ENCODE measurements at places on chromosomes 13 and 19.

- no peak for DNase-seq
Observed at GRCh38 chr13:111261326-111261725, 59.1 kb upstream of the TEX29 start.

DNA sequence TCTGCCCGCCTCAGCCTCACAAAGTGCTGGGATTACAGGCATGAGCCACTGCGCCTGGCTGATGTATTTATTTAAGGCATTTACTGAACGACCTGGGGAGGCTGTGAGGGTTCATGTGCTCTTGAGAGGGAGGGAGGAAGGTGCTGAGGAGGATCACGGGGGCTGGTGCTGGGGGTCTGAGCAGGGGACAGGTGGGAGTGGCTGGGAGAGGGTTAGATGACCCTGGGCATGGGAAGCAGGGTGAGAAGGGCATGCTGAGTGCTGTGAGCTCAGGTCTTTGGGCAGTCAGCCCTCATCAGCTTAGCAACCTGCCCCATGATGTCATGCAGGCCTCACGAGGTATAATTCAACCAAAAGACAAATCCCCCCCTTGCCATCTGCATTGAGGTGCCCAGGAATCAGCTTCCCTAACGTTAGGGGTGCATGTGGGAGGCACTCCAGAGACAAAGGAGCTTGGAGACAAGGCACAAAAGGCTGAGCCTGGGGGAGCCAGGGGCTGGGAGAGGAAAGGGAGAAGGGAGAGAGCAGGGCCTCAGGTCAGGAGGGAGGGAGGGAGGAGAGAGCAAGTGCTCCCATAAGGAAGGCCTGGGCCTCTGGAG is 36.4 kb downstream of the SUGP2 start:
- no peak for DNase-seq

DNA sequence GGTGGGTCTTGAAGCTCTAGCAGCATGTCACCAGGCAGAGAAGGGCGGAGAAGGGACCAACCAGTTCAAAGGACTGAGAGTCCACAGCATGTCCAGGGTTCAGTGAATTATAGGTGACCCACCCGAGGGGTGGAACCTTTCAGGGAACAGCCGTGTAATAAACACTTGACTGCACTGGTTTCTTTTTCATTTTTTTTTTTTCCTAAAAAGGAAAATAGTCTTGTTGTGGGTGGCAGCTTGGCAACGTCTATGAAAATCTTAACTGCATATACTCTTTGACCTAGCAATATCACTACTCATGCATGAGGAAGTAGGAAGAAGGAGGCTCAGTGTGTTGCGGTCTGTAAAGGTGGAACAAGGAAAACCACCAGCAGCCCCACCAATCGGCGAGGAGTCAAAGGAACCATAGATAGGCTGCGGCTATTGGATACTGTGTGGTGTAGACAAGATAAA is 13.0 kb upstream of the MYH14 start:
- no peak for DNase-seq

GRCh38 chr13:97431171-97431764 is 2.7 kb upstream of the RAP2A start:
- no peak for DNase-seq

DNA sequence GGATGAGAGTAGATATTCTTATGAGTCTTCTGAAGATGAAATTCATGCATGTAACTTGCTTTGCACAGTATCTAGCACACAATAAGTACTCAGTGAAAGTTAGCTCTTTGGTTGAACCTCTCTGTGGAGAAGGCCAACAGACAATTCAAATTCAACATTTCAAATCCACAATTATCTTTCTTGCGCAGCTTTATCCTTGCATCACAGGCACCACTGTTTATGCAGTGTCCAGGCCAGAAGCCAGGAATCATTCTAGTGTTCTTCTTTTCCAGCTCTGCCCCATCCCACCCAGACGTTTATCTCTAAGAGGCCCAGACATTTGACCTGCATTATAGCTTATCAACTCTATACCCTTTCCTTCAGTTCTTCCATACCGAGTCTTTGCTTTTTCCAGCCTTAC is 254.7 kb upstream of the OBI1 start:
- no peak for DNase-seq

DNA sequence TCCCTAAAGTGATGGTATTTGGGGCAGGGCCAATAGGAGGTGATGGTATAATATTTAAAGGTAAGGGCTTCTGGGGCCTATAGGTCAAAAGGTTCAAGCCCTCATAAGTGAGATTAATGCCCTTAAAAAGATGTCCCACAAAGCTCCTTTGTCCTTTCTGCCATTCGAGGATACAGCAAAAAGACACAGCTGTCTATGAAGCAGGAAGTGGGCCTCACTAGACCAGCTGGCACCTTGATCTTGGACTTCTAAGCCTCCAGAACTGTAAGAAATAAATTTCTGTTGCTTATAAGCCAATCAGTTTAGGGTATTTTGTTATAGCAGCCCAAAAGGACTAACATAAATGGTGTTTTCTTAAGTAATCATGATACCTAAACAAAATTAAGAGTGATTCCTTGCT is 27.2 kb upstream of the POU4F1 start:
- no peak for DNase-seq

DNA sequence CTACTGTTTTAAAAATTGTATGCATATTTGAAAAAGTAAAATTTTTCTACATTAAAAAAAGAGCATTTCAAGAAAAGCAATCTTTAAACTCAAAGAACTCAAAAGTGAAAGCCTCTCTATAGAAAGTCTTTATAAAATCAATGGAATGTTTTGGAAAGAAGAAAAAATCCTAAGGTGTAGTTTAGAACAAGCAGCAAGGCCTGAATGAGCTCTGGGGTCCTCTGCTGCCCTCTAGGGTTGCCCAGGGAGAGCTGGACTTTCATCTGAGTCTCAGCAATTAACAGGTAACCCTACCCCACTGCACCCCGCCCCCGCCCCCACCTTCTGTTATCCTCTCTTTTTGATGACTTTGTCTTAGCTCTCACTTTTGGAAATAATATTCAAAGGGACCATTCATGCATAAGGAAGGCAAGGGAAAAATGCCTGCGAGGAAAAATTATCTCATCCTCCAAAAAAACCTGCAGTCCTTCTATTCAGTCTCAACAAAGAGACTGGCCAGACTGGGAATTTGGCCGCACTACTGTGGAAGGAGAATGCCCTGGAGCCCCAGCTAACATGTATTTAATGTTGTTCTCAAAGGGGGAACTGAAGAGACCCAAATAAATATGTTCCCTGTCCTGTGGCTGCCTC is 24.1 kb downstream of the SLC25A30 start:
- no peak for DNase-seq

DNA sequence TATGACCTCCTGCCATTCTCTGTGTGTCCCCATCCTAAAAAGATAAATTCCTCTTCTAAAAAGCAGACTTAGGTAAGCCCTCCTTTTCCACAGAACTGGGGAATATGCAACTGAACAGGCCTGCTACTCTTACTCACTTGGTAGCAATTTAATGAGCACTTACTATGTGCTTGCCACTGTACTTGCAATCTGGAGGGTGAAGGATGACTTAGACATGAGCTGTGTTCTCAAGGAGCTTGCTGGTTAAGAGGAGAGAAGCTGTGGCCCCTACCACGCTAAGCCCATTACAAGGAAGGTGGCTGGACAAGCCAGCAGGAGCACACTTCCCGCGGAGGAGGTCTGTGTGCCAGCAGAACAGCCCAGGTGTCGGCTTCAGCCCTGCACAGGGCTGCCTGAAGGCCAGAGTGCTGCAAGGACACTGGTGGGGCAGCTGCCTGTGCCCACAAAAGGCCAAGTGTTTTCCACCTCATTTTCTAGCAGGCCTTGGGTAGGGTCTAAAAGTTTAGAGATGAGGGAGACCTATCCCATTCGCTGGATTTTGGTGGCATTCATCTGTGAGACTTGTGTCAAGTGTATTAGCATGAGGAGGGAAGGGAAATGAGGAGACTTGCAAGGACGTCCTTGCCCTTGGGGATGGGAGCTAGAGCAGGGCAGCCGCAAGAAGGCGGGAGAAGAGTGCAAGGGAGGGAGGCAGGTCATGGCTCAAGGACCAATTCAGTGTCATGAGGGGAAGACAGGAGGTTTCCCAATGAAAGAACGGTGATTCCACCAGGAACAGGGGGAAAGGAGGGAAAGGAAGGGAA is 52.0 kb downstream of the COL4A1 start:
- no peak for DNase-seq

GRCh38 chr13:110616103-110617101 is 1.1 kb downstream of the NAXD start:
- peak; percentile 5 for DNase-seq

DNA sequence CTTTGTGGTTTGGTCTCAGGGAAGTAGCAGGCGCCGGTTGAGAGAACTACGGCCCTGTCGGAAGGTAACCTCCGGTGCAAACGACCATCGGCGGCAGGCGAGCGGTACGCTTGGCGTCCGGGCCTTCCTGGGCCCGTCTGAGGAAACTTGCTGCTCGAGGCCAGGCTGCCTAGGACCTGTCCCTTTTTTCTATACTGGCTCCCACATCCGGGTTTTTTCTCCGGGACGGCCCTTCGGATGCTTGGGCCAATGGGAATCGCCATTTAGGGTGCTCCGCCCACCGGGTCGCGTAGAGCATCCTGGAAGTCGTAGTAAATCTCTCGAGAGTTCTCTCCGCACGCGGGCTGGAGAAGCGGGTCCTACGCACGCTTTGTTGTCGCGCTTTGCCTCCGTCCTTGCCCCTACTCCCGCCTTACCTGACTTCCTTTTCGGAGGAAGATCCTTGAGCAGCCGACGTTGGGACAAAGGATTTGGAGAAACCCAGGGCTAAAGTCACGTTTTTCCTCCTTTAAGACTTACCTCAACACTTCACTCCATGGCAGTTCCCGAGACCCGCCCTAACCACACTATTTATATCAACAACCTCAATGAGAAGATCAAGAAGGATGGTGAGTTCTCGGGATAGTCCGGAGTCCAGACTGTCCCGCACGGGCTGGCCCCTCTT is at the start of gene SNRPA:
Gene SNRPA, plus strand, starts transcription at position 330 of the 664 bp plus-strand sequence. Its CDS starts 206 bp downstream, at position 536.
- DNase-seq: peak; percentile 93

DNA sequence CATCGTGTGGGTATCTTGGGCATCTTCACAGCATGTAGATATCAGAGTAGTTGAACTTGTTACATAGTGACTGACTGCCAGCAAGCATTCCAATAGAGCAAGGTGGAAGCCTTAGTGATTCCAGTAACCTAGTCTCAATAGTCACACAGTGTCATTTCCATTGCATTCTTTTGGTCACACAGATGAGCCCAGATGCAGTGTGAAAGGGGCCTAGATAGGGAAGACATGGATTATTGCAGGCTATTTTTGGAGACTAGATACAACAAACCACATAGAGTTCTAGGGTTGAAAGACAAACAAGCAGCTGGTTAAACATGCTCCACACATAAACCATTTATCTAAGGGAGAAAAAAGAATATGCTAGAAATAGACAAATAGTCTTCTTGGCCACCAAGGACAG is 553.5 kb downstream of the DCT start:
- DNase-seq: no peak

- DNase-seq: no peak
Observed at GRCh38 chr19:2329501-2329916, 1.0 kb downstream of the SPPL2B start.

DNA sequence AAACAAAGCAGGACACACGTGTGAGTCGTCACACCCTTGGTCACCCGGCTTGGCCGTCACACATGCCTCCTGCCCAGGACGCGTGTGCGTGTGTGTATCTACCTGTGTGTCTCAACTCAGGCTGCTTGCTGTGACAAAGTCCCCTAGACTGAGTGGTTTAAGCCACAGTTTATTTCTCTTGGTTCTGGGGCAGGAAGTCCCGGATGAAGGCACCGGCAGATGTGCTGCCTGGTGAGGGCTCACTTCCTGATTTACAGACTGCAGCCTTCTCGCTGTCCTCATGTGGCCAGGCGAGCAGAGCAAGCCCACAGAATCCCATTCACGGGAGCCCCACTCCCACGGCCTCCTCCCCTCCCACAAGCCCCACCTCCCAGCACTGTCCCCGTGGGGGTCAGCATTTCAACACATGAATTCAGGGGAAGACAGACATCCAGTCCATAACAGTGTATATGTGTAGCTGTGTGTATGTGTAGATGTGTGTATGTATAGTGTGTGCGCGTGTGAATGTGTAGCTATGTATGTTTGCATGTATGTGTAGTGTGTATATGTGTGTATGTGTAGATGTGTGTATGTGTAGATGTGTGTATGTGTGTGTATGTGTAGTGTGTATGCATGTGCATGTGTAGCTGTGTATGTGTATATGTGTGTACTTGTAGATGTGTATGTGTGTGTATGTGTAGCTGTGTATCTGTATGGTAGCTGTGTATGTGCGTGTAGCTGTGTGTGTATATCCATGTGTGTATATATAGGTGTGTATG is 51.5 kb downstream of the MCF2L start:
- no peak for DNase-seq

DNA sequence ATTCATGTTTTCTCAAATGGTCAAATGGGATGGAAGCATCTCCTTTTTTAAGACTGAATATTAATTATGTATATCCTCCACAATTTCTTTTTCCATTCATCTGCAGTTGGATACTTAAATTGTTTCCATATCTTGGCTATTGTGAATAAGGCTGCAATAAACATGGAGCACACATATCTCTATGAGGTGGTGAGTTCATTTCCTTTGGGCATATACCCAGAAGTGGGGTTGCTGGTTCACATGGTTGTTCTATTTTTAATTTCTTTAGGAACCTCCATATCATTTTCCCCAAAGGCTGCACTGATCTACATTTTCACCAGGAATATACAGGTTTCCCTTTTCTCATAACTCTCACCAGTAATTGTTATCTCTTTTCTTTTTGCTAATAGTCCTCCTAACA is 566.3 kb downstream of the KCTD12 start:
- DNase-seq: no peak

DNA sequence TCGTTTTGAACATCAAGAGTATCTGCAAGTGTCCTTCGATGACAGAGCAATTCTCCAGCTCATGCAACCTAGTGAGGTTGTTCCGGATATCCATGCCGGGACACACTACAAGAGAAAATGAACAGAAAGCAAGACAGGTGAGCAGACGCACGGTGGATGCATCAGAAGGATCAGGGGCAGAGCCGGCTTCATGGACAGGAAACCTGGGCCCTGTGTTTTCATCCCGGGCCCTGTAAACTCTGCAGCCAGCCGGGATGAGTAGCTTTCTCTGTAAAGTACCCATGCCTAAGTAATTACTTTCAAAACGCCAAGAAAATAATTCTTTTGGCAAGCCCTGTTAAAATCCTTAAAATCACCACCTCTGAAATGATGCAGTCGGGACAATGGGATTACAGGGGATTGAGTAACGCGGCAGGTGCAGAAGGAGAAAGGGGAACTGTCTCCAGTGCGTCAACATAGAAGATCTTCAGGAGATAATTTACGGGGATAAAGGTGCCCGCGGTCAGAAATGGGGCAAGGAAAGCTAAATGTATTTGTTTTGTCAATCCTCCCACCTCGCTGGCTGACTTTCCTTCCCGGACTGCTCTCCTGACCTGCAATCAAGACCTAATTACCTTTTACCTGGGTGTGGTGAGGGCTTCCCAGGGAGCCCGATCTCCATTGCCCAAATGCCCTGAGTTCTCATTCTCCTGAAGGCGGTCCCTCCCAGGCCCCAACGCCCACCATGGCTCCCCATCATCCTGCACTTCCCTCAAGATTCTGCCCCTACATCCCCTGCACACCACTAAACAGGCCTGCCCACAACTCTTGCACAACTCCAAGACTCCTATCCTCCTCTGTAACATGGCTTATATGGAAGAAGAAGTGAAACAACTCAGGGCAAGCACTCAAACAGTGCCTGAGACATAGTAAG is 26.2 kb downstream of the INSR start:
- DNase-seq: no peak
